Sciatic nerve (tissue), 2 donors: ENCODE measurements at places on chromosomes 7 and 10. TPM values are rescaled to one million over a fixed set of nuclear protein-coding genes. Genes with fewer than 3 reads are reported as not detected.
A peak's percentile ranks its signal among the peaks of the same experiment; 100 is the strongest.

DNA sequence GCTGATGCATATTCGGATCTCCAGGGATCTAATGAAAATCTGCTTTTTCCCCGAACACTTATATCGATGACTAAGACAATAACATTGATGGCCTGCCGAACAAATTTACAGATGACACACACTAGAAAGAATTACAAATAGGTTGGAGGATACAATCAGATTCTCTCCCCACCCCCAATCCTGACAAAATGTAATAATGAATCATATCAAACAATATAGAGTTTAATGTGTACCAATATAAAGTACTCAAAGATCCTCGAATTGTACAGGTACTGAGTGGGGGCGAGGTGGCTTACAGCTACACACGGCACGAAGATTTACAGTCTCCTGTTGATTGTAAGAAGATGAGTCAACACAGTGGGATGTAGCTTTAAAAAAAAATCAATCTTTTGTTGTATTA lies 182.7 kb upstream of the MKLN1 start:
- no peak for DNase-seq

DNA sequence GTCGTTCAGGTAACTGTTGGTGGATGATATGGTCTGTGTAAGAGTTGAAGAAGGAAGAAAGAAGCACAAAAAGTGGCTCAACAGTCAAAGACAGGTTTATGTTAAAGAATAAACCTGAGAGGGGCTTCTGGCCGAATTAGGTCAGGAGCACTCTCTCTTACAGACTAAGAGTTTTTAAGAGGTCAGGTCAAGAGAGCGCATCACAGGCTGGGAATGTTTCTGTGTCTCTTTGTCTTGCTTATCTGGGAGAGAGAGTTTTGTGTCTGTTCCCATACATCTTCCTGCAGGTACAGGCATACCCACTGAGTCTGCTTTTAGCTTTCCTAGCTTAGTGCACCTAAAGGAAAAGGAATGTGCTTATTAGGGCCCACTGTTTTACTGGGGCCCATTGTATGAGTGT lies 22.2 kb upstream of the PRPF18 start:
- DNase-seq, result no peak

GRCh38 chr10:21503542-21503941 lies 21.9 kb downstream of the SKIDA1 start:
- no peak for DNase-seq

DNA sequence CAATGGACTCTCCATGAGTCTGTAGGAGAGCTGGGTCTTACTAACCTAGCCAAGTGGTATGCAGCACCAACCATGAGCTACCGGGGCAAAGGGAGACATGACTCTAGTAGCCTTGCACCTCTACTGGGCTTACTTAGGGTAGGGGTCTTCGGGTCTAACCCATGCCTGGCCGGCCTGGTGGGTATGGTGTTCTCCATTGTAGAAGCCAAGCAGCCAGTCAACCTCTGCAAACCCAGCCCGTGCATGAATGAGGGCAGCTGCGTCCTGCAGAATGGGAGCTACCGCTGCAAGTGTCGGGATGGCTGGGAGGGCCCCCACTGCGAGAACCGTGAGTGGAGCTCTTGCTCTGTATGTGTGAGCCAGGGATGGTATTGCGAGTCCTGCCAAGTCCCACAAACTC lies 51.0 kb downstream of the VWA2 start:
- DNase-seq, result peak; percentile 48

GRCh38 chr7:137881607-137882260 lies 35.0 kb upstream of the DGKI start:
- DNase-seq, result no peak

DNA sequence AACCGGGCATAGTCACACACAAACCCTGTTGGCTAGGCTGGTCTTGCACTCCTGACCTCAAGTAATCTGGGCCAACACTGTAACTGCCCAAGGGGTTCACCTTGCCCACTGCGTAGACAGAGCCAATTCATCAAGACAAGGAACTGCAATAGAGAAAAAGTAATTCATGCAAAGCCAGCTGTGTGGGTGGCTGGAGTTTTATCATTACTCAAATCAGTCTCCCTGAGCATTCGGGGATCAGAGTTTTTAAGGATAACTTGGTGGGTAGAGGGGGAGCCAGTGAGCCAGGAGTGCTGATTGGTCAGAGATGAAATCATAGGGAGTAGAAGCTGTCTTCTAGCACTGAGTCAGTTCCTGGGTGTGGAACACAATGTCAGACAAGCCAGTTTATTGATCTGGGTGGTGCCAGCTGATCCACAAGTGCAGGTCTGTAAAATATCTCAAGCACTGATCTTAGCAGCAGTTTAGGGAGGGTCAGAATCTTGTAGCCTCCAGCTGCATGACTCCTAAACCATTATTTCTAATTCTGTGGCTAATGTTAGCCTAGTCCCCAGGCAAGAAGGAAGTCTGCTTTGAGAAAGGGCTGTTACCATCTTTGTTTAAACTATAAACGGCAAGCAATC lies 15.6 kb upstream of the FXYD4 start:
- no peak for DNase-seq

DNA sequence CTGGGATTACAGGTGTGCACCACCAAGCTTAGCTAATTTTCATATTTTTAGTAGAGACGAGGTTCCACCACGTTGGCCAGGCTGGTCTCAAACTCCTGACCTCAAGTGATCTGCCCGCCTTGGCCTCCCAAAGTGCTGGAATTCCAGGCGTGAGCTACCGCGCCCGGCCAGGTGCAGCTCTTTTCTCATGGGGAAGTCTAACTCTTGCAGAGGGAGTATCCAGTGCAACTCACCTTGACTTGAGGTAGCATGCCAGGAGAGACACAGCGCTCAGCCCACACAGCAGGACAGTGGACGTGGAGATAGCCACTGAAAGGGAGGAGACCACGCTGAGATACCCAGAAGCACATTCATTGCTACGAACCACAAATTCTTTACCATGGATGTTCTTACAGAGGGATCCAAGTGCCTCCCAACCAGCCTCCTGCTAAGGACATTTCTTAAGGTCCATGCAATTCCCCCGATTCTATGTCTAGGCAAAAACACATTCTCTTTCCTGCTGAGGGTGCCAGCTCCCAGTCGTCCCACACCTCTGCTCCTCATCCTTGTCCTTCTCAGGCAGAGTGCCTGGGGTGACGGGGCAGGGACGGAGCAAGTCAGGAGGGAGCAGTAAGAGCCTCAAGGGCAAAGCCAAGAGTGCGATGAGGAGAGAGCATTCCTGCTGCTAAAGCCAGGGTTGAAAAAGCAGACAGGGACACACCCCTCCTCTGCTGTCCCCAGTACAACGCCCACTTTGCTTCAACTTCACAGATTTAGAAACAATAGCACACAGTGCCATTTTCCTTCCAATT lies 21.0 kb downstream of the IL15RA start:
- peak; percentile 28 for DNase-seq

DNA sequence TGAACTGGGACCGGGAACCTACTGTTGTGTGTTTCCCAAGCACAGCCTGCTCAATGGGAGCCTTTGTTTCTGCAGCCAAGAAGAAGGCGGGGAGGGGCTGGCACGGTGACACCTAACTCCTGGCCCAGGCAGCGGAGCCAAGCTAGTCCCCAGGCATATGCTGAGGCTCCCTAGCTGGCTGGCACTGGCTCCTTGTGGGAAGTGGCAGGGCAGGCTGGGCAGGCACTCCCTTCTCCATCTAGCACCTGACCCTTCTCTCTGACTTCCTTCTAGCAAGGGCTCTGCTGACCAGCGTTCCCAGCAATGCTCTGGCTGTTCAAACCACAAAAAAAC lies 325.0 kb downstream of the PLXNA4 start:
- peak; percentile 69 for DNase-seq

GRCh38 chr10:48744587-48744986 lies 59.9 kb downstream of the WDFY4 start:
- DNase-seq, result no peak

DNA sequence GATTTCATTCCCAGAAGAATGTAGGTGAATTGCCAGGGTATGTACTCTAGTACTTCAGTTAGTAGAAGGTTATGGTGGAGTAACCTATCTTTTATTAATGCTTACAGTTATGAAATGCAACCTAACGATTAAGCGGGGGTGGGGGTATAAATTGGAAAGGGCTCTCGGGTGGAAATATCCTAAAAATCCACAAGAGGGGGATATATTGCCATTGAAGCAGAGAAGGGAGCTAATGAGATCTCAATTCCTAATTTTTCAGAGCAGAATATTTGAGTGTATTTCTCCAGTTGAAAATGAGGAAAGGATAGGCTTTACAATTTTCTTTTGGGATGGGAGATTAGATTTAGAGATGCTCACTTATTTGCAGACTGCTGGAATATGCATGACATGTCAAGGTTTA lies 90.8 kb downstream of the DNAJB9 start:
- DNase-seq, result no peak

DNA sequence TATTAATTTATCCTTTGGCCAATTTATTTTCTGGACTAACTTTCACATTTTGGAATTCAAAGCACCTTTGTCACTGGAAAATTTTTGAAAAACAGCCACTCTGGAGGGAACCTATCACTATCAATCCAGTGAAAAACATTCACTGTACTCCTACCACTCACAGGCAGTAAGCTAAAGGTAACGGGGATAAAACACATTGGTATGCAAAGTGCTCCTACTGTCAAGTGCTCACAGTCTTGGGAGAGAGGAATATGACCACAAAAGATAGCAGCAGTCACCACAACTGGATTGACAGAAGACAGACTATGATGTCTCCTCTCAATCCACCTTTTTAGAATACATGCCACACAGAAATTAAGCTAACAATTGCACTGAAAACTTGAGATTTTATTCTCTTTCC lies 13.3 kb downstream of the GSAP start:
- DNase-seq, result no peak

Gene CDK14
- 79.4 TPM for total RNA-seq

Gene TMEM270
- total RNA-seq, result not detected

Gene TMEM229A
- 0.27 TPM for total RNA-seq

Gene INMT
- total RNA-seq, result 131 TPM
